NCI-H1694 treated with DMSO at 0.1 percent for 48 hours (cell line): ENCODE measurements at places on chromosomes 11 and 22.

DNA sequence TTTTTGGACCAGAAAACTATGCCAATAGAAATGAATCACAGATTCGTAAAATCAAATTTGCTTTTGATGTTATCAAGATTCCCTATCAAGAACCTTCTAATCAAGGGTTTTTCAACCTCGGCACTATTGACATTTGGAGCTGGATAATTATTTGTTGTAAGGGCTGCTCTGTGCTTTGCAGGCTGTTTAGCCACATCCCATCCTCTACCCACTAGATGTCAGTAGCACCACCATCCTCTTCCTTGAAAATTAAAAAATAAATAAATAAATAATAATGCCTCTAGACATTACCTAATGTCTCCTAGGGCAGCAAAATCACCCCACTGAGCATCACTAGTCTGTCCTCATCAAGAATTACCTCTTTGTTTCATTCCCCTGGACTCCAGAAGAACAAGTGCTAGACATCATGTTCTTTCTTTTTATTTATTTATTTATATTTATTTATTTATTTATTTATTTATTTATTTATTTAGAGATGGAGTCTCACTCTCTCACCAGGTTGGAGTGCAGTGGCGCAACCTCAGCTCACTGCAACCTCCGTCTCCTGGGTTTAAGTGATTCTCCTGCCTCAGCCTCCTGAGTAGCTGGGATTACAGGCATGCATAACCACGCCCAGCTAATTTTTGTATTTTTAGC lies 744.7 kb downstream of the KCNA4 start:
- DNase-seq, result no peak

- DNase-seq, result no peak
These were observed 98.1 kb downstream of the RNF169 start for GRCh38 chr11:74846770-74847169.

- peak; percentile 83 for DNase-seq
These were observed 718 bp upstream of the MADD start for GRCh38 chr11:47269002-47269828.

- DNase-seq, result no peak
These were observed 30.0 kb upstream of the FLI1 start for GRCh38 chr11:128663824-128664223.

GRCh38 chr11:10728789-10729472 lies 22.1 kb upstream of the CTR9 start:
- DNase-seq, result no peak

GRCh38 chr11:75793966-75794365 lies 21.0 kb upstream of the UVRAG start:
- DNase-seq, result no peak

- no peak for DNase-seq
These were observed 281.8 kb downstream of the ETS1 start for GRCh38 chr11:128305588-128305987.

DNA sequence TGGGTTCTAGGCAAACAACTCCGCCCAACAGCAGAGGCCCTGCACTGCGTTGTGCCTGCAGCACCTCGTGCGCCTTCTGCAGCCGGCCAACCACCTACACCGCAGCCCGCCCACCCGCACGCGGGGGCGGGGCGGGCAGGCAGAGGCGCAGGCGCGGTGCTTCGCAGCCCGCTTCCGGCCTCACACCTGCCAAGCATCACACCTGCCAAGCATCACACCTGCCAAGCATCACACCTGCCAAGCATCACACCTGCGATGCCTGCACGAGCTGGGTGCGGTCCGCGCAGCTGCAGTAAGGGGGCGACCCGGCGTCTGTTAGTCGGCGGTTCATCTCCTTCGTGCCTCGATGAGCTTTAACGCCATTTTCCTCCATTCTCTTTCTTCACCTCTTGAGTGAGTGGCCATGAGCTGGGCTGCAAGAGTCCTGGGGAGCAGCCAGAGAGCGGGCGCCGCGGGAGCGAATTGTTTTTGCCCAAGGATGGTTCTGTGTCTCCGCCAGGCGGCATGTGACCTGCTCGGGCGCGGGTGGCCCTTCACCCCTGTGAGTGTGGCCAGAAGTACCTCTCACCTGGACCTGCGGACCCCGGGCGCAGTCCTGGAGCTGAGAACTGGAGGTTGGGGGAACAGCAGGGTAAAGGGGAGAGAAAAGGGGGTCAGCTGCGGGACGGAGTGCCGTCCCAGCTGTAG lies at the start of gene LDHAL6A:
Gene LDHAL6A (plus strand): TSS at position 171 of the 687 bp plus-strand sequence. CDS start 825 bp downstream, outside the sequence.
- no peak for DNase-seq

- no peak for DNase-seq
These were observed 16.5 kb downstream of the WT1 start for GRCh38 chr11:32418836-32419235.

GRCh38 chr11:128920666-128921065 lies 22.0 kb downstream of the TP53AIP1 start:
- DNase-seq, result no peak

- no peak for DNase-seq
These were observed 64.7 kb upstream of the CD5 start for GRCh38 chr11:61037441-61038093.

DNA sequence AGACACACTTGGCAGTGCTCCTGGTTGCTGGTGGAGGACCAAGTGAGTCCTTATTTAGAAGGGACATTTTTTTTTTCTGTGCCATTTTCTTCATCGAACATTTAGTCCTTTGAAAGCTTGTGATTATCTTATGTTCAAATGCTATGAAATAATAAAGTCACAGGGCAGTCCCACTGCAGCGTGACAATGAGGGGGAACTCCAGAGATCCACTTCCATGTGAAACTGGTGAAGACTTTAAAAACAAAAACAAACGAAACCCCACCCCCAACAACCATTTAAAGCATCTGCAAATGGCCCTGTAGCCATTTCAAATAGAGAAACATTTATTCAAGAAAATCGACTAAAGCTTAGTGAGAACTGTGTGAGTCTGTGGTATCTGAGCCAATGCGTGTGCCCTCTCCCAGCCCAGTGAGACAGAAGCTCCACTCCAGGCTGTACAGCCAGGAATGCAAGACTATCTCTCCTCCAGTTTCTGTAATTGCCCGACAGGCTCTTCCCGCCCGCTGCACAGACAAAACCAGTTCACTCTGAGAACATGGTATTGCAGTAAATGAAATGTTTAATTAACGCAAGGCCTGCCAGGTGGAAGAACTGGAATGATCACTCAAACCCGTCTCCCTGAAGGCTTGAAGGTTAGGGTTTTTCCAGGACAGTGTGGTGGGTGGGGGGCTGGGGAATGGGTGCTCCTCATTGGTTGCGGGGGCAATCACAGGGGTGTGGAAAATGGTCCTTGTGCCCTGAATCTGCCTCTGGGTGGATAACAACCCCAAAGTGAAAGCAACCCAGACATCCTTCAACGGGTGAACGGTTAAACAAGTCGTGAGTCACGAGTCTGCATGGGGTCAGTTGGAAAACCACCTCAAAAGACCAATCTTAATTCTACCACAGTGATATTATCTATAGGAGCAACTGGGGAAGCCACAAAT lies 8.4 kb downstream of the KRTAP5-6 start:
- DNase-seq, result no peak

- DNase-seq, result no peak
These were observed 13.0 kb downstream of the FBLN1 start for GRCh38 chr22:45515676-45516075.

DNA sequence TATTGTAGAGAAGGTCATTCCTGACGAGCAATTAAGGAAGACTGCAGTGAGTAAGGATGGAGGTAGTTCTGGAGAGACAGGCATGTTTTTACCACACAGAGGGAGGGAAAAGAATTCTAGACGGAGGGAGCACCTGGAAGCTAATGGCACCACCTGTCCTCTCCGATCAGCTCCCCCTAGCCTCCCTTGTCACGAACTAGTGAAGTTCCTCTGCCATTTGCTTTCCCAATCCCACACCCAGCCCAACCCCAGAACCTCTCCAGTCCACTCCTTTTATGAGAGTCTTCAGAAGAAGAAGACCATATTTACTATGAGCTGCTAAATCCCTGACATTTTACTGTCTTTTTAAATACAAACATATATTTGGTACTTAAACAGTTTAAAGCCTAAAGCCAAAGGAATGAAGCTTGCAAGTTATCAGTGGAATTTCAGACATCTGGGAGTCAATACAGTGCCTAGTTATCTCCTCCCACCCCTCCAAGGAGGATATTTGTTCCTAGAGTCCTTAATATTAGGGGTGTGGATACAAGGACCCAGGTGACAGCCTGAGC lies 46.1 kb upstream of the HSPA8 start:
- DNase-seq, result no peak

DNA sequence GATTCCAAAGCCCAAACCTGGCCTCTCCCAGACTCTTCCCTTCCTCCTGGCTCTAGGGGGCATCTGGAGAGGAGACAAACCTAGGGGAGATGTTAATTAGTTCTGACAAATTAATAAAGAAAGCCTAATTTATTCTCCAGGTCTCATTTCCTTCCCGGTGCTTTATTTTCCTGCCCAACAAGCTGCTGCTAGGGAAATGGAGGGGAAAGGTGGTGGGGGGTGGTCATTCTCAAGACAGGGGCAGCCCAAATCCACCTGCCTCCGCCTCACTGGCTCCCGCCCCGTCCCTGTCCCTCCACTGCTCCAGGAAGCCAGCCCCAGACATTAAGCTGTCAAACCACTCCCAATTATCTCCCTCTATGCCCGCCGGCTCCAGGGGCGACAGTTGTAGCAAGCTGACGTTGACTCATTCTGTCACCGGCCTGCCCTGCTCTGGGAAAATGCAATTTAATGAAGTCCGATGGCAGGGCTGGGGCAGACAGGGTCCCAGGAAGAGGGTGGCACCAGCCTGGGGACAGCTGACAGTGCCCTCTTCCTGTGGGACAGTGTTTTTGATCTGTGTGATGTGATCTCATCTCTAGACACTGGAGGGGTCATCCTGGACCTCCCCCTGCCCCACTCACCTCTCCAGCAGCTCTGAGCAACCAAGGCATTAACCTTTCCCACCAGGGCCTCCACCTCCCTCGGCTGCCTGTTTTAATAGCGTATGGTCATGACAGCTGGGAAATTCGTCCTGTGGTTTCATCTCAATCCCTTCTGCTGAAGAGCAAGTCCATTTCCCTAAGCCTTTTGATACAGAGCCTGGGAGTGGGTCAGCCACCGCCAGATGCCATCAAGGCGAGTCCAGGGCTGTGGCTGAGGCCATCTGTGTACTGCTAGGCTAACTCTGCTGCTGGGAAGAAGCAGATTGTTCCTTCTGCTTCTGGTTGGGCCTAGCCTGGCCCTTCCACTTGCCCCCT lies 27.1 kb downstream of the NECTIN1 start:
- no peak for DNase-seq
